ENCODE measurements at places on chromosomes 1 and 21.

DNA sequence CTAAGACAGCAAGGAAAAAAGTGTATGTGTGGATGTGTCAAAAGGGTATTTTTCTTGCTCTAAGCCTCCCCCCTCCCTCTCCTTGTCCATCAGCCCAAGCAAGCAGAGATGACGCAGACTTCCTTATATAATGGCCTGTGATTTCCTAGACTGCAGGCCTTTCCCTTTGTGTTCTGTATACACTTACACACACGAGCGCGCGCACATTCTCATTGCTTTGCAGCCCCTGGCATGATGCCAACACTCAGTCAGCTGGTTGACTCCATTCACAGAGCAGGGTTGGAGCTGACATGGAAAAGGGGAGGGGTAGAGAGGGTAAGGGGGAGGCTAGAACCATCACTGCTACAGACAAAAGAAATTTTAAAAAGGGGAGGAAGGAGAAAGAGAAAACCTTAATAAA, 41.8 kb downstream of the GATAD2B start:
- DNase-seq: peak; percentile 29

DNA sequence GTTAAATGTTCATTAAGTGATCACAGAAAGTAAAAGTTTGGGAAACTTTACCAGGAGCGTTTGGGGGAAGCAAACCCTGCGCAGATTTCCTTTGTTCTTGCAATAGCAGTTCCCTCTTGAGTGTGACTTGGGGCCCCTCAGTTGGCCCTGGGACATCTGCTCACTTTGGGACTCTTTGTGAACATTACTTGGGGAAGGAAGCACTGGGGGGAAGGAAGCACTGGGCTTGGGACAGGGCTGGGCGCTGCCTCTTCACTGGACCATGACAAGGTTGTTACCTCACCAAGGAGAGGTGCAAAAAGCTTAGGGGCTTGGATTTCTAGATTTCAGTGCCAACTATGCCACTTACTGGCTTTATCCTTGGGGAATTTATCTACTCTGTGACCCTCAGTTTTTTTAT, 63.5 kb downstream of the ETS2 start:
- DNase-seq: no peak

GRCh38 chr1:115906627-115907026, 65.7 kb upstream of the NHLH2 start:
- peak; percentile 38 for DNase-seq

DNA sequence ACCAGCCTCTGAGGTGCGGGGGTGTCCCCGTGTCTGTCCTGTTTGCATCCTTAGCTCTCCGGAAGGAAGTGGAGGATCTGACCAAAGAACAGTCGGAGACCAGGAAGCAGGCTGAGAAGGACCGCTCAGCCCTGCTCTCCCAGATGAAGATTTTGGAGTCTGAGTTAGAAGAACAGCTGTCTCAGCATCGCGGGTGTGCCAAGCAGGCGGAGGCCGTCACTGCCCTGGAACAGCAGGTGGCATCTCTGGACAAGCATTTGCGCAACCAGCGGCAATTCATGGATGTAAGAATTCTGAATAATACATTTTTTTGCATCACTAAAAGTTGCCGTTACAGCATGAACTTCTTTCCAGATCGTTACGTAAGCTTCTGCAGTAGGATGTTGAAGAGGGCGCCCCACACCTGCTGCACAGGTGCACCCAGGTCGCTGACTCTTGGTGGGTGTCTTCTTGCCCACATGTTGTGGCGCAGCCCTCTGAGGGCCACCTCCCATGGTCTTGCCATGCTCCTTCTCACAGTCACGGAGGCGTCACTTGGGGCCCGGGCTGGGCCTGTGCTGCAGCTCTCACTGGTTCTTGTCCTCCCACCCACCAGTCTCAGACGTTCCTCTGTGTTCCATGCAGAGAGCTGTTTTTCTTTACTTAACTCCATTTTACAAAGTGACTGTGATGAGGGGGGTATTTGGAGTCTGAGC, 61.3 kb upstream of the DIP2A start:
- DNase-seq: no peak

- no peak for DNase-seq
These were observed 18.2 kb downstream of the RRP15 start for GRCh38 chr1:218303176-218303879.

GRCh38 chr1:224481601-224482000, 47.0 kb upstream of the WDR26 start:
- no peak for DNase-seq

- no peak for DNase-seq
These were observed 10.1 kb downstream of the GPATCH2 start for GRCh38 chr1:217620814-217621213.

DNA sequence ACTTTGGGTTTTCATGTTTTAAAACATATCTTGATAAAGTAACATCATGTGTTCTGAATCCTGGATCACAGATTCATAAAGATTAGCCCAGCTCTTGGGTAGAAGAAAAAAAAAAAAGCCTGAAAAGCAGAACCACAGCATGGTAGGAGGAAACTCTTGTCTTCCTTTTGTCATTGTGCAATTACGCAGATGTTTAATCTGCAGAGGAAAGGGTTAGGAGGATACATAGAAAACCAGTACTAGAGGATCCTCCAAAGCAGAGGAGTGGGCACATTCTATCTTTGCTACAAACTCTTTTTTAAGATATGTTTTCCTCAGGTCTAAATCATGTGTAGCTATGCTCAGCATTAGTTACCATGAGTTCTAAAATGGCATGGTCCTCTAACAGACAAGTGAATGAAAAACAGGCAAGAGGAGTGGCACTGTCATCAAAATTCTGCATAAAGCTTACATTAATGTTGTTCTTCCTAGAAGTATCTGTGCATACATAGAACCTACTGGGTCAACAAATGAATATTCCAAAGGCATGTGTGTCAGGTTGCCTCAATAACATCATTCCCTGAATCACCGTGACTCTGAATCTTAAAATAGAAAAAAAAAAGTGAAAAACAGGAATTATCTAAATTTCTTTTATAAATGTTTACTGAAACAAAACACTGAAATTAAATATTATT, 107.0 kb downstream of the NME7 start:
- DNase-seq: no peak

DNA sequence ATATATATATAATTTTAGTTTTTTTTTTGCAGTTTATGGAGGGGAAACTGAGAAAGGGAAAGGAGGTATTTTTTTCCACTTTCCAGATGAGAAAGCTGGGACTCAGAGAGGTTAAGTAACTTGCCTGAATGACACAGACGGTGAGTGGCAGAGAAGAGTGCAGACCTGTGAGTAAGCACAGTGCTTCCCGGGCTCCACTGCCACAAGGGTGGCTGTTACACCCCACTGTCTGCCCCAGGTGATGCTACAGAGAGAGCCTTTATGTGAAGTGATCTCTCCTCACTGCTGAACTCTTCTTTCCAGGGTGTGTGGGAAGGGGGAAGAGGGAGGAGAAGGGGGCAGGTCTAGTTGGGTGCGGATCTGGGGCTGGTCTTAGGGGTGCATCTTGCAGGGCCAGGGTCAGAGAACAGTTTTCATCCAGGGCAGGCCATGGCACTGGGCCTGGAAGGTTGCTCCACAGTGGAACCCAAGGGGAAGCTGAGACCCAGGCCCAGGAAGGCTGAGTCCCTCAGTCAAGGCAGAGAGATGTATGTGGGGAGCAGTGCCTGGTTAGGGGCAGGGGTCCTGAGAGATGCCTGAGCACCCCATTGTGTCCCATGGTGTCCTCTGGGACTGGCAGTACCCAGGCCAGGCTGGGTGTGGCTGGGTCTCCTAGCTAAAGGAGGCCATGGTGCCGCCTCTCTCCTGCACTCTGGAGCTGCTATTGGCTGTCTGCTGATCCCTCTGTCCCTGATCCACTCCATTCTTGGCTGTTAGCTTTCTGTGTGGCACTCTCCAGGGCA, 357.5 kb downstream of the PTPRU start:
- no peak for DNase-seq

GRCh38 chr1:154978360-154978759, 3.9 kb downstream of the CKS1B start:
- no peak for DNase-seq

DNA sequence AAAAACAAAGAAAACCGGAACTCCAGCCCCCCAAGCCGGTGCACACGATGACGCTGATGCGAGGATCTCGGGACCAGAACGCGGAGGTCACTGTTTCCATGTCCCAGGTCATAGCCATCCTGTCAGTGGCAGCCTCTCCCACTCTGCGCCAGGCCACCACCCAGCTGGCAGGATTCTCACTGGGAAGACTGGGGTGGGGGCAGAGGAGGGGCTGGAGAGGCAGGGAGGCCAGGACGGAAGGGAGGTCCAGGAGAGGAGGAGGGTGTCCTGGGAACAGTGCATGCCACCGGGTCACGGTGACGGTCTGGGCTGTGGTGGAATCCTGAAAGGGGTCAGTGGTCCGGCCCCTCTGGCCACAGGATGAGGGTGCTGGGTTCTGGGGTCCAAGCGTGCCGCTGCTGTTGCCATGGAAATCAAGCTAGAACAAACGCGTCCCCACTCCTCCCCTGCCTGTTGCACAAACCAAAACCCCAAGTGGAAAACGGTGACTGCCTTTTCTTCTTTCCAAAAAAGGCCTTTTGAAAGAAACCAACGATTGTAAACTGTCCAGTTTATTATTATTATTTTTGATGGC, 26.1 kb downstream of the MRPL37 start:
- DNase-seq: no peak

DNA sequence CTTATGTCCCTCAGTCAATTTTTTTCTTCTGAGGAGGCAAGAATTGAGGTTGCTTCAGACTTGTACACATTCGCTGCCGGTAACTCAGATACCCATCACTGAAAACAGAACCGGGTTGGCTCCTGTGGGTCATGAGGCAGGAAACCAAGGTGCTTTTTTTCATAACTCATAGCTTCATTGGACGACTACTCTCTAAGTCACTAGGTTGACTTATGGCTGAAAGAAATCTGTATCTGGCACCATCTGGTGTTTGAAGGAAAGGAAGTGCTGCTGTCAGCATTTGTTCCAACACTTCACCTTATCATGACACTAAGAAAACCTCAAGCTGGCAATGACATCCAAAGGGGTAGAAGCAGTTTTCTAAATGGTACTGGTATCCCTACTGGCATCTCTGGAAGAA, 82.3 kb downstream of the TBX19 start:
- DNase-seq: no peak

Measured in RWPE1 (cell line).